ENCODE measurements at places on chromosomes 6 and 20.
A peak's percentile ranks its signal among the peaks of the same experiment; 100 is the strongest.

- no peak for DNase-seq
Observed at GRCh38 chr20:48490961-48491831, 336.6 kb downstream of the PREX1 start.

DNA sequence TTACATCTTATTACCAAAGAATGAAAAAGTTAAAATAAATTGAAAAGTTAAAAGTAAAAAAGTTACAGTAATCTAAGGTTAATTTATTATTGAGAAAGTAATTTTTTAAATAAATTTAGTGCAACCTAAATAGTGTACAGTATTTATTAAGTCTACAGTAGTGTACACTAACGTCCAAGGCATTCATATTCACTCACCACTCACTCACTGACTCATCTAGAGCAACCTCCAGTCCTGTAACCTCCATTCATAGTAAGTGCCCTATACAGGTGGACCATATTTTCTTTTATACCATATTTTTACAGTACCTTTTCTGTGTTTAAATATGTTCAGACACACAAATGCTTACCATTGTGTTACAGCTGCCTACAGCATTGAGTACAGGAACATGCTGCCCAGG is 624.7 kb upstream of the NOX3 start:
- DNase-seq, result no peak

GRCh38 chr20:53413186-53413631 is 180.4 kb downstream of the ZNF217 start:
- peak; percentile 51 for DNase-seq

- DNase-seq, result no peak
Observed at GRCh38 chr20:33753143-33753542, 21.3 kb downstream of the ZNF341 start.

GRCh38 chr6:133955582-133956415 is 2.8 kb downstream of the TBPL1 start:
- no peak for DNase-seq

GRCh38 chr20:50041246-50041873 is 58.6 kb downstream of the SNAI1 start:
- DNase-seq, result no peak

- no peak for DNase-seq
Observed at GRCh38 chr6:131083687-131084086, 20.6 kb upstream of the EPB41L2 start.

- no peak for DNase-seq
Observed at GRCh38 chr20:23666189-23666588, 22.6 kb downstream of the CST4 start.

GRCh38 chr6:65646544-65646943 is 60.5 kb downstream of the EYS start:
- DNase-seq, result no peak

GRCh38 chr6:138145402-138145801 is 16.3 kb upstream of the ARFGEF3 start:
- DNase-seq, result no peak

GRCh38 chr6:157023958-157024357 is 246.8 kb downstream of the ARID1B start:
- no peak for DNase-seq

- DNase-seq, result no peak
Observed at GRCh38 chr20:44707018-44707579, 8.1 kb upstream of the CCN5 start.

GRCh38 chr6:170290296-170291128 is at the start of gene DLL1:
Gene DLL1 (minus strand): TSS chr6:170291078. CDS start chr6:170290139, 939 bp downstream.
- DNase-seq, result peak; percentile 87

GRCh38 chr20:12729326-12729725 is 279.4 kb upstream of the SPTLC3 start:
- no peak for DNase-seq

DNA sequence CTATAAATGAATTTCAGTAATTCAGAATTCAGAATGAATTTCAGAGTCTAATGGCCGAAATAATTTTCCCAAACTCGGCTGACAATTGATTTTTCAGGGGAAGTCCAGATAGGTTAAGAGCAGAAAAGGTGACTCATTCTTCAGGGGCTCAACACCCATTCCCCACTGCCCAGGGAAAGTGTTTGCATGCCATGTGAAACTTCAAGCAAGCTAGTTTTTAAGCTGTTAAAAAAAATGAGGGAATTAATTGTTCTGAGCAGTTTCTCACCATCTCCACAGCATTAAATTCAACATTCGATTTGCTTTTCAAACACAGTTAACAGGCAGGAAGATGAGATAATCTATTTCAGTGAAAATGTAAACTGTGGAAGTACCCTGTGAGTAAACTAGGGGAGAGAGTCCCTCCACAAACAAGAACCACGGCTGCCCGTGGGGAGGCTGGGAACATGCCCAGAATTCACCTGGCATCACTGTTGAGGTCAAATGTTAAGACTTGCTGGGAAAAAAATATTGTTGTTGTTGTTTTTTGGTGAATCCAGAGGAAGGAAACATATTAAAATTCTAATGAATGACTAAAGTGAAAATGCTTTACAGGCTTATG is 650.8 kb upstream of the AGPAT4 start:
- no peak for DNase-seq

- DNase-seq, result no peak
Observed at GRCh38 chr6:99013145-99013544, 65.4 kb upstream of the FBXL4 start.

- no peak for DNase-seq
Observed at GRCh38 chr6:158501360-158502262, 58.3 kb upstream of the TMEM181 start.

DNA sequence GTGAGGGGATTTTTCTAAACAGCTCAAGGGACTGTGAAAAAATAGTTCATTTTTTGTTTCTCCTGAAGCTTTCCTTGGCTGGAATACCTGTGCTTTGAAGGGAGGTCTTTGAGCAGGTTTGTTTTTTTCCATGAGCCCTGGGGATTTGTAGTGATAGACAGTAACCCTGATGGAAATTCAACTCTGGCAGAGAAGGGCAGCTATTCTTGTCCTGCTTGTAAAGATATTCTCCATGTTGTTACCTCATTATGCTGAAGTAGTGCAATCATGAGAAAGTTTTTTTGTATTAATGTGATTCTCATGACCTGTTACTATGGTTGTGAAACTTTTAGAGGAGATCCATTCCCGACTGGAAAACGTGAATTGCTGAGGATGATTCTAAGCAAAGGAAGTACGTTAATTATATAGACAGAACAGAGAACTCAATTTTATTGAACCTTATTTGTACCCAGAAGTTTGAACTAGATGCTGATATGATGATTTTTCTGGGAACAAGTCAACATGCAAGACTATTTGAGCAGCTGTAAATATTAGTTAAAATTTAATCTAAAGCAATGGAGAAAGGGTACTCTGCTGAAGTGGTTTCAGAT is 12.5 kb downstream of the UTRN start:
- DNase-seq, result no peak

- DNase-seq, result no peak
Observed at GRCh38 chr20:62499758-62500236, 24.0 kb upstream of the GATA5 start.

- no peak for DNase-seq
Observed at GRCh38 chr6:170433163-170434116, 119.7 kb downstream of the PSMB1 start.

DNA sequence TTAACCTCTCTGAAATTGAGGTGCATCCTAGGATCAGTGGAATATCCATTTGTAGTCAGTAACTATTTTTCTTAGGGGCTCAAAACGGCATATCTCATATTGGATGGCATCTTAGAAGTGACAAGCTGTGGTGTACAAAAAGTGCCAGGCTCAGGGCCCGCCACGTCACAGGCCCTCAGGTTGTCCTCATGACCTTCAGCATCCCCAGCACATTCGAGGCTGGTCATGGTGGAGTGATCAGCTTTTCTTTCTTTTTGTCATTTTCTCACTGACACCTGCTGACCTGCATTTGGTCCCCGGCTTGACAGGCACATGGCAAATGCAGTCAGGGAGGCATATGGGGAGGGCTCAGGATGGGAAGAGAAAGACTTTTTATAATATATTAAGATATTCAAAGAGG is 7.1 kb upstream of the E2F1 start:
- DNase-seq, result peak; percentile 37

DNA sequence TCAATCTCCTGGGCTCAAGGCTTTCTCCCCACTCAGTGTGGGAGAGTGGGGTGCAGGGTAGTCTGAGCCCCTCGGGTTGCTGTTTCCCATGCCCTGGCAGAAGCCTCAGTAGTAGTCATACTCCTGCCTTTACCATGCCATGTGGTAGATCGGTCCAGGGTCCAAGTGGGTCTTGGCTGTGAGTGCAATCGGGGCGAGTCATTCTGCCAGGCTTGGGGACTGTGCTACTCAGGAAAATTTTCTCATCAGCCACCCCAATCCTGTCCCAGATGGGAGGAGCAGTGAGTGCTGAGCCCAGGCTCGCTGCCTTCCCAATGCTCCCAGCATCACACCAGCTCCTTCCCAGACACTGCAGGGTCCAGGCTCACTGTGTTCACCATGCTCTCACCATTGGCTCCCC is 10.7 kb upstream of the RAET1L start:
- no peak for DNase-seq

DNA sequence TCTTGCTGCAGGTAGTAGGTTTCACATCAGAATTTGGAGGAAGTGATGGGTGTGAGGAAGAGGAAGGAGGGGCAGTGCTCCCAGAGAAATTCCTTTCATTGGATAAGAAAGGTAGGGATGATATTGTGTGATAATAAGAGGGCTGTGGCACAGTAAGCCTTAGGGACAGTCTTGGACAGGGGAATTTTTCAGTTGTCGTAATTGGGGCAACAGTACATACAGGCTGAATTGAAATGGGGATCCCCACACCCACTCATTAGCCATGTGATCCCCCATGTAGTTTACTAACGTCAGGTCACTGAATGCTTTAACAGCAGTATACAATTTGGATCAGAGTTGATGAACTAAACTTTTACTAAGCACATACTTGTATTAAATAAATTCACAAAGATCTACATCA is 79.4 kb downstream of the FOXO3 start:
- no peak for DNase-seq

DNA sequence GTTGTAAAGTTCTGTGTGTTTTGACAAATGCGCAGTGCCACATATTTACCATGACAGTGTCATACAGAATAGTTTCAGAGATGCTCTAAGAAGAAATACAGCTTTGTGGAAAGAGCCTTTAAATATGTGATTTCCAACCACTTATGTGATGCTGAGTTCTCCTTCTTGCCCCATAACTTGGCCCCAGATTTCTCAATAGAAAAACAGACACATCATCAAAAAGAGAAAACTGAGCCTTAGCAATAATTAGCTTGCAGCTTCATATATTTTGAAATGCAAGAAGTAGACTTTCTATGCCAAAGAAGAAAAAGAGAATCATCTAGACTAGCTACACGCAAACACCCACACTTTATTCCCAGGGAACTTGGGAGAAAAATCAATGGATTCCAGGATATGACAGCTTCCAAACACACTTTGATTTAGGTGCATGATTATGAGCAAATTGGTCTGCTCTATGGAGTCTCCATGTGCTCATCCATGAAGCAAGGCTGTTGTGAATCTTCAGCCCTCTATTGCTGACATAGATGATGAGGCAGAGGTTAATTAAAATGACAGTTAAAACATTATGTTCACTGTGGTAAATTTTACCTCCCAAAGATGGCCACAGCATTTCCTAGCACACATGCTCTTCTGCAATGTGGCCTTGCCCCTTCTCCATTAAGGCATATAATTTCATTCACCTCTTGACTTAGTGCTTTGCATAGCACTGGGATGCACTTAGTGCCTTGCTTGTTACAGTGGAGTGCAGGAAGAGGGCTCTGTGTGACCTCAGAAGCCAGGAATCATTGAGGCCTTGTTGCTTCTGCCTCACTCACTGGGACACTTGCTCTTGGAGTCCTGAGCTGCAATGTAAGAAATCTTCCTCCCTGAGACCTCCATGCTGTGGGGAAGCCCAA is 174.6 kb downstream of the SYNDIG1 start:
- DNase-seq, result no peak

- DNase-seq, result no peak
Observed at GRCh38 chr20:56285496-56285895, 37.0 kb downstream of the MC3R start.

DNA sequence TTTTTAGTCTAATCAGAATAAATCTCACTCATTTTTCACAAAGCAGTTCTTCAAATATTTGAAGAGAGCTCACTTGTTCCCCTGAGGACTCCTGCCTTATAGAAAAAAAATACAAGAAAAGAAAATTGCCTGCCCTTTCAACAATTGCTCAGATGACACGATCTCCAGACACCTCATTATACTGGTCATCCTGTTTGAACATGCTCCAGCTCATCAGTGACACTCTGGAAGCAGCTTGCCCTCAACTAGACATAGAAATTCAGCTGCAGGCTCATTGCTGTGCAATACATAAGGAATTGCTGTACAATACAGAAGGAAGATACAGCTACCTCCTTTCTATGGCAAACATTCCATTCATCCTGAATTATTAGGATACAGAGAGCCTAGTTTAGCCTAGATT is 73.1 kb downstream of the OPN5 start:
- no peak for DNase-seq

DNA sequence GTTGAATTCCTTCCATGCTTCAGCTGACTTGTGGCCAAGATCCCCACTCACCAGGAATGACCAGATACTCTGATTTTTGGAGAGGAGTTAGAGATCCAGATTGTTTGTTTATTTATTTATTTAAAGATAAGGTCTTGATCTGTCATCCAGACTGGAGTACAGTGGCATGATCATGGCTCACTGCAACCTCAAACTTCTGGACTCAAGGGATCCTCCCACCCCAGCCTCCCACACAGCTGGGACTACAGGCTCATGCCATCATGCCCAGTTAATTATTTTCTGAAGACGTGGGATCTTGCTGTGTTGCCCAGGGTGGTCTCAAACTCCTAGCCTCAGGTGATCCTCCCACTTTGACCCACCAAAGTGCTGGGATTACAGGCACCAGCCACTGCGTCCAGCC is 4.1 kb upstream of the SPATA2 start:
- DNase-seq, result no peak

DNA sequence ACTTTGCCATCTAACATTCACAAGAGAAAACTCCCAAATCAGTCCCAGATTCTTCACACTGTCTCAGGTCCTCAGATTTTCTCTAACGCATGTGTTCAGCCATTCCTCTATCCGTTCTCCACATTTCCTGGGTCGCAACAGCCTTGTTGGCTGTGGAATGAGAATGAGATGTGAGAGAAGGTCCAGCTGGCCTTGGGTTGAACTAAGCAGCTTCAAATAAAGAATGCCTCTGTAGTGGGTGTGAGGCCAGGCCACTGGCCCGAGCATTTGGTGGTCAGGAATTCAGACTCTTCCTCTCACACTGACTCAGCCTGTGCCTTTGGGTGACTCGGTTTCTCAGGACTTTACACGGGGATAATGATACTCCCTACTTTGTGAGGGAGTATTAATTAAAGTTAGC is 73.8 kb upstream of the CCN6 start:
- peak; percentile 62 for DNase-seq

- DNase-seq, result peak; percentile 97
Observed at GRCh38 chr6:157380779-157381561, at the start of gene ZDHHC14. Gene ZDHHC14 (plus strand): TSS chr6:157381190.

DNA sequence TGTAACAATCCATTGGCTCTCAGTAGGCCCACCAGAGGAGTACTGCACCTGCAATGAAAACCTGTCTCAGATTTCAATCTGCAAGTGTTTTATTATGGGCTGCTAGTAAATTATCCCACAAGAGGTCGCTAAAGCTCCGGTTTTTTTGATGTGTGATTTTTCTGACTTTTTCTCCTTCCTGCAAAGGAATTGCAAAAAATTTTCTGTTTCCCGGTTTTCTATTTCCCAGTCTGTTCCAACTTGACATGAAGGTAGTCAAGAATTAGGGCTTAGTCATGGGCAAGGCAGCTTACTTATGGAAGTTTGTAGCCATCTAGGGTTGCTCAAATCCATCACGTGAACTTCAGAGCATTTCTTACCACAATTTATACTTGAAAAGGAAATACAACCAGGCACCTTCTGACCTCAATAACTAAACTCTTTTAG is 38.5 kb upstream of the AHI1 start:
- no peak for DNase-seq

Data from right cardiac atrium (tissue), 5 donors.